ENCODE measurements at places on chromosomes 6 and 20.

GRCh38 chr6:37495244-37495934 is 4.3 kb downstream of the CCDC167 start:
- peak; percentile 62 for DNase-seq

DNA sequence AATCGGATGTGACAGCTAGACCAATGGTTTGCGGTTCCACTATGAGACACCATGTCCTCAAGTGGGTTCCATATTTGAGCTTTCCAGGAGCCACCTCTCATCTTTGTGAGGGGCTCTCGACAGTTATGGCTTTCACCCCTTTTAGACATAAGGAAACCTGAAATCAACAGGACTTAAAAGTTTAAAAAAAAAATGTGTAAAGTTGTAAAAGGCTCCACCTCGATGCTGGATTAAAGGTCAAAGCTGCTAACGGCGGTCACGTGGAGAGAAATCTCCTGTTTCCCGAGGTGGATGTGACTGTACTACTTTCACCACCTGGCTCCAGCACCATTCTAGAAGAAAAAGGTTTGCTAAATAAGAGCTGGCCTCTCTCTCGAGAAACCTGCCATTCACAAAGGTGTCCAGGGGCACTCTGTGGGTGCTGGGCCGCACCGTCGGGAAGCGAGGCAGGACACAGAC is 542 bp downstream of the ATP5F1E start:
- DNase-seq: no peak

DNA sequence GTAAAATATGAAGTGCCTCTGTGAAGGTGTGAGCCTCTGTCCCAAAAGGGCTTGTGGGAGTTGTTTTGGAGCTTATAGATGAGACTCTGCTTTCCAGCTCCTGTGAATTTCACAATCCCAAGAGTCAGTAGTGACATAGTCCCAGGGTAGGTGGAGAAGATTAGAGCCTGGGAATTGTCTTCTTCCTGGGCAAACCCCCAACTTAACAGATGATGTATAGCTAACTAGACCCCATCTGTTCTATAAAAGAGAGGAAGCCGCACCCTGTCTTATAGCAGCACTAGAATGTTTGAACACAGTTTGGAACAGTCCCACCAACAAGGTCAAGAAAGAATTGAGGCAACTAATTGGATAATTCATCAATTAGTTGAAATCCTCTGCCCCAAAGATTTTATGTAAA is 294.7 kb downstream of the ZNF217 start:
- DNase-seq: no peak

DNA sequence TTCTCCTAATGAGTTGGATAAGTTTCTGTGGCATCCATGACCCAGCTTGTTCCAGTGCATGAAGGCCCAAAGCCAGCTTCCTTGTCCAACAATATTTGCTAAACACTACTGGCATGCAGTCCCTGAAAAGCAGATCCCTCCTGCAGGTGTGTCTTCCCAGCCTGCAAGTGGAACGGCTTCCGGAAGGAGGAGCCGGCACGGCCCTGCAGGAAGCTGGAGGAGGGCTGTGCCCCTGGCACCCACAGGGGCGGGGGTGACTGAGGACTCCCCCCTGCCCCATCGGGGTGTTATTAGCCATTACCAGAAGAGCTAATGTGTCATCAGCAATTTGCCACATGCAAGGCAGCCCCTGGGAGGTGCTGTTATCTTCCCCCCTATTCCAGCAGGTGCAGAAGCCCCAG is 27.4 kb downstream of the NPEPL1 start:
- no peak for DNase-seq

DNA sequence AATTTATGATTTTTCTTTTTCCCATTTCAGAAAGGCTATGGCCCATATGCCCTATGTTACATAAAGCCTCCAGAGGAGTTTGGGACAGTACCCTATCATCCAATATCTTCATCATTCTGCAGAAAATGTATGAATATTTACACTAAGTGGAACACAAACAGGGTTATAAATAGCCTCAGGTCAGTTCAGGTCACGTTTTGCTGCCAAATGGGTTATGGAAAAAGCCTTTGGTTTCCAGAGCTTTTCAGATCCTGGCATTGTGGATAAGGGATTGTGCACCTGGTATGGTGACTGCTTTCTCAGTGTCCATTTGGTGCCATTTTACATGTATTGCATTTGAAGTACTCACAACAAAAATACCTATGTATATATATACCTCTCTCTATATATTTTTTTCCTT is 29.4 kb downstream of the UTRN start:
- no peak for DNase-seq

DNA sequence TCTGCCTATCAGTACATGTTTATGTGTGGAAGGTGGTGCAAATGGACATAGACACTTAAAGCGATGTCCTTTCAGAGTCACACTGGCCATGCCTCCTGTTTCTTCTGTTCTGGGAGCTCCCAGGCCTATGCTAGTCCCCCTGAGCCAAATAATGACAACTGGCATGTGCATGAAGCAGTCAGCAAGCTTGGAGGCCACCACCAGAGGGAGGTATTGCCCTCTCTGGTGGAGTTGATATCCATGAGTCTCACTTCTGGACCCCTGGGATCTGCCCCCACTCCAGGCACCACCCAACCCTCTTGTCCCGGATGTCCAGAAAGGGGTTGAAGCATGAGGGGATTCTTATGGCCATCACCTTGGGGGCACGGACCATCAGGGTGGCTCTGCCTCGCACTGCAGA is 172.2 kb downstream of the AIG1 start:
- DNase-seq: peak; percentile 52

GRCh38 chr20:60986506-60987156 is 265.4 kb upstream of the CDH4 start:
- DNase-seq: no peak

DNA sequence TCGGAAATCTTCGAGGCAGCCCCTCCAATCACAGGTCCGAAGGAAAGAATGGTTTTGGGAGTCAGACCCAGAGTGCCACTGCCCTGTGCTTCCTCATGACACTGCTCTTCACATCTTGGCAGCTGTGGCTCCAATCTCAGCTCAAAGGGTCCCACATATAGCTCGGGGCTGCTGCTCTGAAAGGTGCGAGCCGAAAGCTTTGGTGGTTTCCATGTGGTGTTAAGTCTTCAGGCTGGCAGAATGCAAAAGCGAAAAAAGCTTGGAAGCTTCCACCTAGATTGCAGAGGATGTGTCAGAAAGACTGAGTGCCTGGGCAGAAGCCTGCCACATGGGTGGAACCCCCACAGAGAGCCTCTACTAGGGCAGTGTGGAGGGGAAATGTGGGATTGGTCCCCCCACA is 314.3 kb upstream of the CHD6 start:
- DNase-seq: no peak

DNA sequence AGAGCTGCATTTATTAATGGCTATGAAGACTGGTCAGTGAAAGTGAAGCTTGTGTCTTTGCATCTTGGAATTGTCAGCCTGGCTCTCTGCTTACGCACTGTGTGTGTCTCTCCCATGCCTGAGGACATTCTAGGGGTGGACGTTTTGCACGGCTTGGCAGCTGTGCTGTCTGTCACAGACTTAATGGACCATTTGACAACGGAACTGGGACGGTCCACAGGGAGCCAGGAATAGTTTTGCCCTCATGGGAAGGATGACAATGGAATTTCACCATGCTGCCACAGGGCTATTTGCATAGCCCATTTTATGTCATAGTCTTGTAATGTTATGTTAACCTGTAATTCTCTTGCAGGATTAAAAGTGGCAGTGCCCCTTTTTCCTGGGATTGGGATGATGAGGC is 44.7 kb downstream of the OR2B6 start:
- DNase-seq: no peak

DNA sequence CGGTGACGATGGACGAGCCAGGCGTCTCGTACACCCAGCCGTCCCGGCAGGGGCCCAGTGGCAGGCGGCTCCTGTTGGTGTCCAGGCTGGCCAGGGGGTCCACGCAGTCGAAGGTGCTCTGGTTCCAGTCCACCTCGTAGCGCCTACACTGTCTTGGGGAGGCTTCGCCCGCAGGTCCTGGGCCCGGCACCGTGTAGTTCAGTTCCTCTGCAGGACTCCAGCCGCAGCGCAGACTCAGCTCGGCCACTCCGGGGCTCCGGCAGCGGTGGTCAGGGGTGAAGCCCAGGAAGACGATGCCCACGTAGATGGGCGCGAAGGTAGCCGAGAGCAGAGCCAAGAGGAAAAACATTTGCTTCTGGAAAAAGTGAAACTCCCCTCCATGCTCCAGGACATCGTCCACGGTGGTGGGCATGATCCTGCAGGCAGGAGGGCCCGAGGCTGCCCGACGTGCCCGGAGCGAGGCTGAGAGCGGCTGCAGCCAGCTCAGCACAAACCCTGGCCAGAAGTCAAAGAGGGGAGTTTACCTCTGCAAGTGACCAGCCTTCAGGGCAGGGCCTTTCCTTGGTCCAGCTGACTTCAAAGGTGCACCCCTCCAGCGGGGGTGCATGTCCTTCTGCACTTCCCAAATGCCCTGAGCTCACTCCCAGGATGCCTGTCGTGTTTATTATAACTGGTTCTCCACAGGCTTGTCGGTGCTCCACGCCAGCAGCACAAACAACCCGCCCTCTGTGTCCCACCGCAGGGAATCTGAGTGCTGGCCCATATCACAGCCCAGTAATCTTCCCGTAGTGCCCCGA is at the start of gene SLC22A2:
TSS of gene SLC22A2 (minus strand) at position 476 of the 797 bp plus-strand sequence. CDS start at position 412, 64 bp downstream.
- no peak for DNase-seq

DNA sequence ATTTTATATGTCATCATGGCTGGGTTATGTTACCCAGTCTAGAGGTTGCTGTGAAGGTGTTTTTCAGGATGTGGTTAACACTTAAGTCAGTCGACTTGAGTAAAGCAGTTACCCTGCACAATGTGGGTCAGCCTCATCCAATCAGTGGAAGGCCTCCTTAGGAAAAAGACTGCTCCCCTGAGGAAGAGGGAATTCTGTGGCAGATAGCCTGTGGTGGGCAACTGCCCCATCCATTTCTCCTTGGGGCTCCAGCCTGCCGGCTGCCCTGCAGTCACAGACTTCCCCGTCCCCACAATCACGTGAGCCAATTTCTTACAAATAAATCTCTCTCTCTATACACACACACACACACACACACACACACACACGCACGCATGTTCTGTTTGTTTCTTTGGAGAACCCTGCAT is 34.5 kb upstream of the MPC1 start:
- no peak for DNase-seq

DNA sequence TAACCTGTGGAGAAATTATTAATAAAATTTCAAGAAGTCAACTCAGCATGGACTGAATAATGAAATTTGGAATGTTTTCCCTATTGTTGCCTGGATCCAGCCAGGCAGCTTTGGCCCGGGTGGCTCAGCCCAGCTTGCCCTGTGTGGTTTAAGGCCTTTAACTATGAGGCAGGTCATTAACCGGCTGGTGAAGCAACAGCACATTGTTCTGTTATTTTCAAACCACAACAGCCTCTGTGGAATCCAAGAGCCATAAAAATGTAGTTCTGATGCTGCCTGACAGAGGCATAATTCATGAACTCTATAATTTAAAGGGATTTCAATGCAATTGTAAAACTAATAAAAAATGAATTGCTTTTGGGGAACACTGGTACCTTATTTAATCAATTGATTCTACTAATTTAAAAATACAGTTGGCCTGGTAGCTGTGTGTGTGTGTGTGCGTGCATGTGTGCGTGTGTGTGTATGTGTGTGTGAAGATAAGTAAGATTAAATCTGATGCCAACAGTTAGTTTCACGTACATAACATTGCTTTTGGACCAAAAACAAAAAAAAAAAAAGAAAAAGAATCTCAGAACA is 117.7 kb downstream of the RPS12 start:
- no peak for DNase-seq

GRCh38 chr20:40673442-40673841 is 15.6 kb downstream of the MAFB start:
- DNase-seq: no peak

DNA sequence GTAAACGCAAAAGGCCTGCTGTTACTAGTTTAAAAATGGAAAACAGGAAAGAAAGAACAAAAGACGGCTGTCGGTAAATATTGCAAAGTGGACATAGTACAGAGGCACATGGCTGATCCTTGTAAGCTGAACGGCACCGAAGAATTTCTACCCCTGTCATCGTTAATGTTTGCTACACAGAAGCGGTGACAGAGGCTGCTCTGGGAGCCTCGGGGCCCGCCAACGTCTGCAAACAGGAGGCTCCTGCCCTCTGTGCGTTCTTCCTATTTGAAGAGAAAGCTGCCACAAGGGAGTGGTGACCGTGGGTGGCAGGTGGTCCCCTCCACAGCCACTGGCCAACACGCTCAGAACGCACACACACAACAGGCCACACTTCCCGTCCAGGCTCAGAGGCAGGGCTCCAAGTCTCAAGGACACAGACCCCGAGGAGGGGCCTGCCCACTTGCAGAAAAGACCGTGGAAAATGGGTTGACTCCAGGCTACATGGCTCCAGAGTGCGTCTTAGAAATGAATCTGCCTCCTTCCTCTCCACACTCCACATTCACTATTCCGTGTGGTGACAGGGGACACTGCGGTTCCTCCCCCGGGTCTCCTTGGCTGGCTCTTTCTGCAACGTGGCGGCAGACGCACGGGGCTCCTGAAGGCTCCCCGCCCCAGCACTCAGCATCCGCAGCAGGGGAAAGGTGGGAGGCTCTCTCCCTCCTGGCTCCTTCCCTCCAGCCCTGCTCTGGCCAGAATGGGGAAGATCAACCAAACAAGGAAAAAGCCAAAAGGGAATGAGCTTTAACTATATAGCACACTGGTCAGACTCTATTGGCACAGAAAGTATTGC is 64.5 kb downstream of the GMPR start:
- no peak for DNase-seq

GRCh38 chr6:137610702-137611101 is 116.5 kb upstream of the OLIG3 start:
- DNase-seq: no peak

GRCh38 chr20:38872036-38872435 is 54.2 kb upstream of the FAM83D start:
- no peak for DNase-seq

GRCh38 chr6:32132110-32132509 is 2.0 kb upstream of the FKBPL start:
- DNase-seq: no peak

DNA sequence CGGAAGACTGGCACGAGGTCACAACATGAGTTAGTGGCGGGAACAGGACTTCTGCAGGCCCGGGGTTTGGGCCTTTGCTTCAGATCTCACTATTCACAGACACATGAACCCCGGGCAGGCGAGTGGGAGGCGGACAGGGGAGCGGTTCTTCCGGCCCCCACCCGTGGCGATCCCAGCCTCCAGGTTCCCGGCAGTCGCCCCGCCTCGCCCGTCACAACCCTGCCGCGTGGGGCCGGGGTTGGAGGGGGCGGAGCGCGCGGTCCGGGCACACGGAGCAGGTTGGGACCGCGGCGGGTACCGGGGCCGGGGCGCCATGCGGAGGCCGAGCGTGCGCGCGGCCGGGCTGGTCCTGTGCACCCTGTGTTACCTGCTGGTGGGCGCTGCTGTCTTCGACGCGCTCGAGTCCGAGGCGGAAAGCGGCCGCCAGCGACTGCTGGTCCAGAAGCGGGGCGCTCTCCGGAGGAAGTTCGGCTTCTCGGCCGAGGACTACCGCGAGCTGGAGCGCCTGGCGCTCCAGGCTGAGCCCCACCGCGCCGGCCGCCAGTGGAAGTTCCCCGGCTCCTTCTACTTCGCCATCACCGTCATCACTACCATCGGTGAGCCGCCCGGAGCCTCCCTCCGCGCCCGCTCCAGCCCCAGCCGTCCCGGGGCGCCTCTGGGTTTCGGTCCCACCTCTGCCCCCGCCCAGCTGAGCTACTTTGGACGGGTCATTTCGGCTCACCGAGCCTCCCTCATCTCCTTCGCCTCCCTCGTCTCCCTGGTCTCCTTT is at the start of gene KCNK15:
TSS of gene KCNK15 (plus strand) at position 268 of the 769 bp plus-strand sequence. CDS start at position 314, 46 bp downstream.
- DNase-seq: peak; percentile 59

- DNase-seq: no peak
These were observed at the start of gene SLC2A10 for GRCh38 chr20:46709459-46710152. TSS of gene SLC2A10 (plus strand) at chr20:46709649. CDS start at chr20:46709737, 88 bp downstream.
